Trophoblast cell (in vitro differentiated cells and primary cell): ENCODE measurements at places on chromosomes 1 and 21.

- no peak for DNase-seq
Observed at GRCh38 chr1:30234091-30234490, 489.3 kb downstream of the MATN1 start.

- peak; percentile 54 for DNase-seq
Observed at GRCh38 chr1:19472174-19472573, 13.2 kb downstream of the CAPZB start.

GRCh38 chr21:14981246-14981645 lies 83.6 kb downstream of the NRIP1 start:
- DNase-seq, result no peak

DNA sequence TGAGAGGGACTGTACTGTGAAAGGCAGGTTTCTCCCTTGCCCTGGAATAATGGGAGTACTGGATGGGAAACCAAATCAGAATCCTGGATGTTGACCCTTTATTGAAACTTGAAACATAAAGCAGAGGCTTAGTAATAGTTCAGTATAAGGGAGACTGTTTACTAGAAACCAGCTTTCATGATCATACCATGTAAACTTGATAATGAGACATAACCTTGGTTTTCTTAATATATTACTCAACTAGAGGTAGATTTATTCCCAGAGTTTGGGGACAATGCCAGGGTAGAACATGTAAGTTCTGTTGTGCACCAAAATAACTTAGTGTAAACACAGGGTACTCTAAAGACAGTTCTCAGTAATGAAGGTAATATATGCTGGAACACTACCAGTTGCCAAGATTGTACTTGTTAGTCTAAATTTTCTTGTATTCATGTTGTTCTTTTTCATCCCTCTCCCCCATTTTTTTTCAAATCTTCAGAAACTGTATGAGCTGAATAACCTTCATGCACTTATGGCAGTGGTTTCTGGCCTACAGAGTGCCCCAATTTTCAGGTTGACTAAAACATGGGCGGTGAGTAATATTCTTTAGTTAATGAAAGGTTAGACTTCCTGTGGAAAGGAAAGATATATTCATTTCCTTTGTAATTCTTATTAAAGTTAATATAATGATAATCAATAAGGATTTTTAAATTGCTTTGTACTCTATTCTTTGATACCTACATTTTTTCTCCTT lies 49.6 kb downstream of the ANGPTL1 start:
- no peak for DNase-seq

- no peak for DNase-seq
Observed at GRCh38 chr1:198865319-198865718, 226.5 kb downstream of the PTPRC start.

- DNase-seq, result no peak
Observed at GRCh38 chr1:37186246-37186756, 152.0 kb upstream of the GRIK3 start.

DNA sequence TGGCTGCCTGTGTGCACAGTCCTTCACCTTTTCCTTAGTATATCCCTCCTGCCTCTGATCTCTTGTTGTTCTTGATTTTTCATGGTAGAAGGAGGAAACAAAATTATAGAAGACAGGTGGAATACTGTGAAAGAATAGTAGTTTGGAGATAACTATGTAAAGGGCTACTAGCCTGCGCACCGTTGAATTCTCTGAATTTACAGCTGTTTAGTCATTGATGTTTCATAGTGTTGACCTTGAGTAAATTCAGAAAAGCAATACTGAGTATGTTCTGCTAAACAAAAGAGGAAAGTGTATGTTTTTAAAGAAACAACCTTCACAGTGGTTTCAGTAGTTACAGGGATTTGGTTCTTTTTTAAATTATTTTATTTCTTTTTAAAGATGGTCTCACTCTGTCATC lies 18.1 kb downstream of the CAMTA1 start:
- peak; percentile 68 for DNase-seq

GRCh38 chr1:245788269-245788668 lies 633.5 kb downstream of the KIF26B start:
- DNase-seq, result peak; percentile 73

DNA sequence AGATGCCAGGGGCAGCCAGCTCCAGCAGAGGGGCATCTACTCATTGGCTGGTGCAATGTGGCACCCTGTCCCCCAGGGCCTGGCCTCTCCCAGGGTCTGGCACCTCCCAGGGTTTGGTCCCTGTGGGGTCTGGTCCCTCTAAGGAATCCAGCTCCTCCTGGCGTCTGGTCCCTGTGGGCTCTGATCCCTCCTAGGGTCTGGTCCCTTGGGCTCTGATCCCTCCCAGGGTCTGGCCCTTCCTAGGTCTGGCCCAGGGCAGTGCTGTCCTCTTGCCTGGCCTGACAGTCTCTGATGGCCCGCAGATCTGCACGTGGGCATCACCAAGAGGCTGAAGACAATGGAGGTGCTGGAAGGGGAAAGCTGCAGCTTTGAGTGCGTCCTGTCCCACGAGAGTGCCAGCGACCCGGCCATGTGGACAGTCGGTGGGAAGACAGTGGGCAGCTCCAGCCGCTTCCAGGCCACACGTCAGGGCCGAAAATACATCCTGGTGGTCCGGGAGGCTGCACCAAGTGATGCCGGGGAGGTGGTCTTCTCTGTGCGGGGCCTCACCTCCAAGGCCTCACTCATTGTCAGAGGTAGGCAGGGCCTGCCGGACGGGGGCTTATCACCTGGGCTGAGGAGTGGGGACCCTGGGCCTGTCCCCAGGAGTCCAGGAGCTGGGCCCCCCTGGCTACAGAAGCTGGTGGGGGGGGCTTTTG lies 73.9 kb downstream of the OBSCN start:
- DNase-seq, result no peak

DNA sequence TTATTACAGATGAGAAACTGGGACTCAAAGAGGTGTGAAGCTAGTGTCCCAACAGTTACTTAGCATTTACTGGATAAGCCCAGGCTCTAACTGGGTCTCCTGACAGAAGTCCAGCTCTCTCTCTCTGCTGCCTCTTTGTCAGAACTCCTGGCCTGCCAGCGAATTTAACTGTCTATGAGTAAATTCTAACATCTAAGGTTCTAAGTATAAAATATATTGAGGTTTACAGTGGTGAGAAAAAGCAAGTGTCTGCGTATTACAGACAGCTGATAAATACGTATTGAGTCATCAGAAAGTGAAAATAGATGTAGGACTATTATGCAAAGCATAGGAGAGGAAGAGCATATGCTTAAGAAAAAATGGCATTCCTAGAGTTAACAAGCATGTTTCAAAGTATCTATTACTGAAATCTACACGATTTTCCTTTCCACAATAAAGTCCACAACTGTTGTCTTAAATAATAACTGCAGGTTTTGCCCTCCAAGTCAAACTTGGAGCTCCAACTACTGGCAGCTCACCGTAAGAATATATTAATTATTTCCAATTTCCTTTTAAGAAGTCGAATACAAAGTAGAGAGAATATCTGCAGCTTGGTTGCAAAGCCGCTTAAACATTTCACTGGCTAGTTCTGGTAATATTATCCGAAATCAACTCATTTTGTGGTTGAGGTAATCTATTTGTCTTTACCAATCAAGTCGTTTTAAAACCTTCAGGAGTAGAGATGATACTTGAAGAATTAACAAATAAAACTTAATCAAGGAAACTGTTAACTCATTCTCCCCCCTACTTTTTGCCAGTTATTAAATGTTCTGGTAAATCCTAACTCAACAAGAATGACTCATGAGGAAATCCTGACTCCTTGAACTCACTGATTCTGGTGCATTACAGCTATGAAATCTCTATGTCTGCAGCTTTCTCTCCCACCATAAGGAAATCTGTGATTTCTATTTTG lies 1.4 kb upstream of the RGS2 start:
- peak; percentile 27 for DNase-seq

- no peak for DNase-seq
Observed at GRCh38 chr1:112528076-112528475, 19.3 kb downstream of the WNT2B start.

DNA sequence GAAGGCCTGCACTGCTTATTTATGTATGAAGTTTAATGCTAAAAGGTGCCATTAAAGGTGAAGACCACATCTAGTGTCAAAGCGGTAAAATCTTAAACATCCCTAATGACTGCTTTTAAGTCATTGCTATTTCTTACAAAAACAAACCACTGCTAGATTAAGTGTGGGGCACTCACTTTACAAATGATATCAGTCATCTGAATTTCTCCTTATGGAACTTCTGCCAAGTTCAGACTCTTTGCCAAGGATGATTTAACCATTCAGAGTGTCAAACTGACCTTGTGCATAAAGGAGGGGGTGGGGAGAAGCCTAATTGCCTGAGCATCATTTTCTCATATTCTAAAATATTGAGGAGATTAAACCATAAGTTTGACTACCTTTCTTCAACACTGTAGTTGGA lies 271.5 kb downstream of the TGFB2 start:
- DNase-seq, result no peak

GRCh38 chr1:115069659-115070308 lies 19.5 kb downstream of the TSPAN2 start:
- no peak for DNase-seq

GRCh38 chr21:15414057-15414456 lies 315.7 kb upstream of the USP25 start:
- no peak for DNase-seq

- no peak for DNase-seq
Observed at GRCh38 chr21:45870421-45870820, 111.1 kb upstream of the COL6A1 start.

DNA sequence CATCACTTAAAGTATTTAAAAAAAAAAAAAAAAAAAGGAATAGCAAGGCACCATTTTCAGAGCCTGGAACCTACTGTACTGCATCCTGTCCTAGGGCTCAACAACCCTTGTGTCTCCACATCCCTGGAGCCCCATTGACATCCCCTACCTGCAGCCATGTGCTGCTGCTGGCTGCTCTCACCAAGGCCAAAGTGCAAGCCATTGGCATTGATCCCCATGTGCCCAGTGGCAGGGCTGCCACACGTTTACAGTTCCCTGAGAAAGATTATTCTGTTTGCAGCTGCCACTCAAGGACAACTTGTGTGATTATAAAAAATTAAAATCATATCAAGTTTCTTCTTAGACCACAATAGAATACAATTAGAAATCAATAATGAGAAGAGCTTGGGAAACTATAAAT lies 129.9 kb downstream of the LHX8 start:
- DNase-seq, result no peak

DNA sequence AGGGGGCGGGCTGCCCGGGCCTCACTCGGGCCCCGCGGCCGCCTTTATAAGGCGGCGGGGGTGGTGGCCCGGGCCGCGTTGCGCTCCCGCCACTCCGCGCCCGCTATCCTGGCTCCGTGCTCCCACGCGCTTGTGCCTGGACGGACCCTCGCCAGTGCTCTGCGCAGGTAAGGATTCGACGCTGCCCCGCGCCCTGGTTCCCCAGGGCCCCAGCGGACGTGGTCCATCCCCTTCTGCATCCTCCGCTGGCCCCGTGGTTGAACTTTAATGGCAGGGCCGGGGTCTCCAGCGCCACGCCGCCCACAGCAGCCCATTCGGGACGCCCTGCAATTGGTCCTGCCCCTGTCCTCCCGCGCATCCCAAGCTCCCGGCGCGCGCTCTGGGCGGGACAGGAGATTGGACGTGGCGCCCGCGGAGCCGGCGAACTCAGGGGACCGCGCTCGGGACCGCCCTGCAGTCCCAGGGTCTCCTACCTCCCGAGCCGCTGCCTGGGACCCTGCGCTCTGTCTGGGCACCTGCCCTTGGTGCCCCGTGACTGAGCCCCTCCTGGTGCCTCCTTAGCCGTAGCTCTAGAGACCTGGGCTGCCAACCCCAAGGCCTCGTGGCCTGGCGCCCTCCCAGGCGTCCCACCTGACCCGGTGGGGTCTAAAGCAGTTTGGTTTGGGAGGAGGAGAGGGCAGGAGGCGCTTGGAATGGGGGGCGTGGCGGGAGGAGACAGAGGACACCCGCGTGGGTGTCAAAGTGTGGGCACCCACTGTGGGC lies at the start of gene ALPL:
Gene ALPL, plus strand, starts transcription at position 73 of the 762 bp plus-strand sequence. CDS start 44,659 bp downstream, outside the sequence.
- no peak for DNase-seq

DNA sequence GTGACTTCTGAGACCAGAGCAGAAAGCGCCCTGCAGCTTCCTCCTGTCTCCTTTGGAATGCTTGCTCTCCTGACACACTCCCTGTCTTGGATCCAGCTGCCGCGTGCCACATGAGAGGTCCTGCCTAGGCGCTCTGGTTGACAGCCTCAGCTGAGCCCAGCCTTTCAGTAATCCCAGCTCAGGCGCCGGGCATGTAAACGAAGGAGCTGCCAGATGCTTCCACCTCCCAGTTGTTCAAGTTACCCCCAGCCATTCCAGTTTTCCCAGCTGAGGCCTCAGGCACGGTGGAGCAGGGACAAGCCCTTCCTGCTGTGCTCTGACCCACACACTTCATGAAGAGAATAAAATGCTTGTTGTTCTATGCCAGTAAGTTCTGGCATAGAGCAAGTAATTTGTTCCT lies 14.3 kb upstream of the CD34 start:
- peak; percentile 38 for DNase-seq

DNA sequence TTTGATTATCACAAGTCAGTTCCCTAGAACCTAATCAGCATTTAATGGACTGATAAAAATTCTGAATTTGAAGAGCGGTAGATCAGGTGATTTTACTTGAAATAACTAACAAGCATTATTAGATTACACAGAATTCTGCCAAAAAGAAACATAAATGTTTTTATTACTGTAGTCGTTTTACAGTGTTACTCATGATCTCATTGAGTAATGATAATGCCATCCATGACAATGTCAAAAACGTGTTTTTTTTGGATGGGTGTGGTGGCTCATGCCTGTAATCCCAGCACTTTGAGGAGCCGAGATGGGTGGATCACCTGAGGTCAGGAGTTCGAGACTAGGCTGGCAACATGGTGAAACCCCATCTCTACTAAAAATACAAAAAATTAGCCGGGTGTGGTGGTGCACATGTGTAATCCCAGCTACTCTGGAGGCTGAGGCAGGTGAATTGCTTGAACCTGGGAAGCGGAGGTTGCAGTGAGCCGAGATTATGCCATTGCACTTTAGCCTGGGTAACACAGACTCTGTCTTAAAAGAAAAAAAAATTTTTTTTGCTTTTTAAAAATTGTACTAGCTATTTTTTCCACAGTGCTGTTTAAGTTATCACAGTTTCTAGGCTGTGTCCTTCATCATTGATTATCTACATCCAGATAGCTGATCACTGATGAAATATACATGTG lies 56.6 kb downstream of the LAMC1 start:
- no peak for DNase-seq

DNA sequence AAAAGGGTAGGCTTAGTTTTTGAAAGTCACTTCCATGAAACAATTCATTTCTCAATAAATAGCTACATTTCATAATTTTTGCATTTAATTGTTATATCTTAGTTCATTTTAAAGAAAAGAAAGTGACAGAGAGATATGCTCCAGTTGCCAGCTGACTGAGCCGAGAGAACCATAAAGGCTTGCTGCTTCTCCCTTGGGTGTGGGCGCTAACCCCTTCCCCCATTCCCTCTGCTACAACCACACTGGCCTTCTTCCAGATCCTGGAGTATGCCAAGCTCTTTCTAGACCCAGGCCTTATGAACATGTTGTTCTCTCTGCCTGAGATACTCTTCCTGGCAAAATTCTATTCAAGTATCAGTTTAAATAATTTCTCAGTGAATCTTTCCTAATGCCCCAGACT lies 12.3 kb downstream of the SORT1 start:
- DNase-seq, result no peak

GRCh38 chr1:14738235-14738634 lies 139.8 kb downstream of the KAZN start:
- no peak for DNase-seq

GRCh38 chr1:219367496-219367895 lies 193.8 kb downstream of the LYPLAL1 start:
- DNase-seq, result no peak
